ENCODE measurements at places on chromosomes 6 and 20.

DNA sequence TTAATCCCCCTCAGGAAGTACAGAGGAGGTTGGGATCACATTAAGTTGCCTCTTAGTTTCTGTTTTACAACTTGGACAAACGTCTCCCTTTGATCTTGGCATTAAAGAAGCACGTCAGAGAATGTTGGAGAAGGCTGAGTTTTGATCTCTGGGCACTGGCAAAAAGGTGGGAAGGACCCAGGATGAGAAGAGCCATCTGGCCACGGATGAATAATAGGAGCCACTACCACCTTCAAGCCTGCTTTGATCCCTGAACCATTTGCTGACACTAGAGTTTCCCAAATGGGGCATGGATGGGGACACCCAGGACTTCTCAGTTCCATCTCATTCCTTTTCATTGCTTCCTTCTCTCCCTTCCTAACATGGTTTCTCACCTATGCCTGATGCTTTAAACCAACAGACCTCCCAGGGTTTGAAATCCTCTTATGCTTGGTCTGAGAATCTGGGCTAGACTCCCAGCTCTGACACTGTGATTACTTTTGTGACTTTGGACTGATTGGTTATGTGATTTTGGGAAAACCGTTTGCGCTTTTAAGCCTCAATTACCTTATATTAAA lies 5.8 kb downstream of the TM9SF4 start:
- DNase-seq, result no peak

GRCh38 chr6:39193201-39193791 lies 36.0 kb downstream of the KCNK5 start:
- DNase-seq, result no peak

GRCh38 chr20:24444526-24445190 lies 24.8 kb upstream of the SYNDIG1 start:
- no peak for DNase-seq

DNA sequence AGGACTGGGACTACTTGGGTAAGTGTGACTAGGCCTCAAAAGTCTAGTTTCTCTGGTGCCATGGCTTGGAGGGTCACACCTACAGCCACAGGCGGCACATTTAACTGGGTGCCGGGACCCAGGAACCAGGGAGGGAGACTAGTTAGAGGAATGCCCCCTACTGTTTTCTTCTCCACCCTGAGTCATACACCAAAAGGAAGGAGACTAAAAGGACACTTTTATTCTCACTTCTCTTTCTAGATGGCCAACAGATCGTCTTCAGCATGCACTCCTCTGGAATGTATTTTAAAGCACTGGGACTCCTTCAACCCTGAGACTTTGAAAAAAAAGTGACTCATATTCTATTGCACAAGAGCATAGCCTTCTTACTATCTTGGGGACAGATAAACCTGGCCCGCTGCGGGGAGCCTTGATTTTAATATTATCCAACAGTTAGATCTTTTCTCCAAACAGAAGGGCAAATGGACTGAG lies 33.4 kb downstream of the PLN start:
- DNase-seq, result no peak

- no peak for DNase-seq
These were observed 19.1 kb upstream of the RANBP9 start for GRCh38 chr6:13730704-13731103.

DNA sequence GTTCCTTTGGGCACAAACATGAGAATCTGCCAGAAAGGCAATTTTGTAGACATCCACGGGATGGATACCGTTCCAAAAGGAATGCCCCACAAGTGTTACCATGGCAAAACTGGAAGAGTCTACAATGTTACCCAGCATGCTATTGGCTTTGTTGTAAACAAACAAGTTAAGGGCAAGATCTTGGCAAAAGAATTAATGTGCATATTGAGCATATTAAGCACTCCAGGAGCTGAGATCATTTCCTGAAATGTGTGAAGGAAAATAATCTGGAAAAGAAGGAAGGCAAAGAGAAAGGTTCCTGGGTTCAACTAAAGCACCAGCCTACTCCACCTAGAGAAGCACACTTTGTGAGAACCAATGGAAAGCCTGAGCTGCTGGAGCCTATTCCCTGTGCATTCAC lies 103.9 kb upstream of the ARG1 start:
- no peak for DNase-seq

DNA sequence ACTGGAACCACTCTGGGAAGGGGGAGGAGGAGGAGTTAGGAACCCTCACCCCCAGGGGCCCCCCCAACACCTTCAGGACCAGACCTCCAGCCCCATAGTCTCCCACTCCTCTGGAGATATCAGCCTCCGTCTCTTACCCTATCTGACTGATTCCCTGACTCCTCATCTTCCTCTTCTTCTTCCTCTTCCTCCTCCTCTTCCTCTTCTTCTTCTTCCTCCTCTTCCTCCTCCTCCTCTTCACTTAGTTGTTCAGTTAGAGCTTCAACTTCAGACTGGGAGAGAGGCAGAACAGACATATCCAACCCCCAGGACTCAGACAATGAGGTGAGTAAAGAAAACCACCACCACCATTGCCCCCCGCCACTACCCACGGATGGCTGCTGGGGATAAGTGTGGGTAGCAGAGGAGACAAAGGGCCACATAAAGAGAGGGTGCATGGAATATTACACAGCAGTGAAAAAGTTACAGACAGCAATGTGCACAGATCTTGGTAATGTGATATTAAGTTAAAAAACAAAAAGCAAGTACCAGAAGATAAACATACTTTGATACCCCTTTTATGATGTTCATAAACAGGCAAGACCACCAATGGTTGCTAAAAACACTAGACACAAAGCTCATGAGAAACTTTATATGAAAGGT lies 8.0 kb downstream of the EHMT2 start:
- DNase-seq, result no peak

GRCh38 chr20:37627767-37628130 lies 66.1 kb upstream of the CTNNBL1 start:
- no peak for DNase-seq

DNA sequence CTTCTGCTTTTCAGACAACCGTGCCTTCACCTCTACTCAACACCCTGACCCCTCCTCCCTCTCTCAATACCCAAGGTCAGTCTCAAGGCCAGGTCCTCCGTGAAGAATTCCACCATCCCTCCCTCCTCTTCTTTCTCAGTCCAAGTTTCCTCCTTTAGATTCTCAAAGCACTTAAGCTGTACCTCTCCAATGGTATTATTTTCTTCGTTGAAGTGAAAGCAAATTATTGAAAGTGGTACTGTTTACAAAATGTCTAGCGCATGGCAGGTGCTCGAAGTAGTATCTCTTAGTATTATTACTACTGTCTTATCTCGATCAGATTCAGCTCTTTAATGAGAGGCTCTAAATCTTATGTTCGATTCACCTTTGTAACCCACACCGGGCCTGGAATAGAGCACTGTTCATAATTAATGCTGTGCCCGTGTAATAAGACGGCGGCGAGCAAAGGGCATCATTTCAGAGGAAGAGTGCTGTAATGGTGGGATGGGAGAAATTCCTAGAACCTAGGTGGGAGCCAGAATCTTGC lies 593 bp upstream of the RALGAPB start:
- no peak for DNase-seq

DNA sequence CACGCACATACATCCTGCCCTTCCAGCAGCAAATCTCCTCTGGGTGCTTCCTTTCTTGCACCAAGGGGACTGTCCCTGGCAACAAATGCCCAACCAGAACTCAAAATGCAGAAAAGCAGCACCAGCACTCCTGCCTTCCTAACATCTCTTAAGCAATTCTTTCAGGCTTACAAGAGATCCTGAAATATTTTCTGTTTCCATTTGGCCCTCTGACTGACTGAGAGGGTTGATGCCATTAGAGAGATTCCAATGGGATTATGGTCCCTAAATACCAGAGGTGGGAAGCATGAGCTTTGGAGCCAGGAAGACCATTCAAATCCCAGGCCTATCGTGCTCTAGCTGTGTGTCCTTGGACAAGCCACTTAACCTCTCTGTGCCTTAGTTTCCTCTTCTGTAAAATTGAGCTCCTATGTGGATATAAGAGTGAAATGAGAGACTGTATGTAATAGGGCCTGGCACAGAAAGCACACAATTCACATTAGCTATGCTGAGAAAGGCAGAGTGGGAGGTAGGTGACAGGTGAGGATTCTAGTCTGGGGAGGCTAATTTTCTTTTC lies 56.8 kb downstream of the PRDM1 start:
- no peak for DNase-seq

DNA sequence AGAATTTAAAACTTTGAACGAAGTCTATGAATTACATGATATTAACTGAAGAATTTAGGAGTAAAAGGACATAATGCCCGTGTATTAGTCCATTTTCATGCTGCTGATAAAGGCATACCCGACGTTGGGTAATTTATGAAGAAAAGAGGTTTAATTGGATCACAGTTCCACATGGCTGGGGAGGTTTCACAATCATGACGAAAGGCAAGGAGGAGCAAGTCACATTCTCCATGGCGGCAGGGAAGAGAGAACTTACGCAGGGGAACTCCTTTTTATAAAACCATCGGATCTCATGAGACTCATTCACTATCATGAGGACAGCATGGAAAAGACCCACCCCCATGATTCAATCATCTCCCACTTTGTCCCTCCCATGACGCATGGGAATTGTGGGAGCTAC lies 210.6 kb downstream of the CD83 start:
- DNase-seq, result no peak

DNA sequence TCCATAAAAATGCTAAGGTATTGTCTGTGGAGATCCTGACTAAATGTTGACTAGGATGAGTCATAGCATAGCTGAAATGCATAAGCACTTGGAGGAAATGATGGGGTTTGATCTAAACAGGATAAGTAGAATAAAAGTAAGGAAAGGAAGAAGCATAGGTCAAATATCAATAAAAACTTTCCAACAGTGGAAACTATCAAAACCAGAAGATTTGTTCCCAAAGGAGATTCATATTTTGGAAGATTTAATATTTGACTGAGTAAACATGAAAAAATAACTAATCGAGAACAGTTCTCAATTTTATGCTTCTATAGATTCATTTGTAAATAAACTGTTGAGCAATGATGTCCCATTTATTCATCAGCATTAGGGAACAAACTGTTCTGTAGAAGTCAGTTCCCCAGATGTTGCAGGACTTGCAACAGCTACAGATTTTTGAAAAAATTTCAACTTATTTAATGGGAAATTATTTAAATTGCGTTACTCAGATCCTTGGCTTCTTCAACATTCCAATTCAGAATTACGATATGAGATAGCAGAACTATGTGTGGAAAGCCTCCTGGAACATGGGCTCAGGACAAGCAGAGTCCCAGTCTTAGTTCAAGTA lies 133.7 kb upstream of the TBX18 start:
- peak; percentile 11 for DNase-seq

- no peak for DNase-seq
These were observed 33.3 kb downstream of the BPIFB4 start for GRCh38 chr20:33112547-33113386.

DNA sequence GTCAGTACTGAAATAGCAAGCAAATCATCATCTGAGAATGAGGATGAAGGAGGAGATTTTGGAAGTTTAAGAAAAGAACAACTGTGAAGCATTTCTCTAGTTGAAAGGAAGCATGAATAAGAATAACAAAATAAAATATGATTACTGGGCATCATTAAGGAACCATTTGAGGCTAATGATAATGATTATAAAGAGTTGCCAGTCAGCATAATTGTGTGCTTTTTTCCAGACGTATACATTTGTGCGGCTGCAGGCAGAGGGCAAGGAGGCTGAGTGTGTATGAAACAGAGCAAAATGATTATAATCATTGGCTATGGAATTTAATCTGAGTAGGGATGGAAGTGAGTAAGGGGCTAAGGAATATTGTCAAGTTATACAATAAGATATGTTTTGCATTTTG lies 218.7 kb upstream of the FUT9 start:
- DNase-seq, result no peak

DNA sequence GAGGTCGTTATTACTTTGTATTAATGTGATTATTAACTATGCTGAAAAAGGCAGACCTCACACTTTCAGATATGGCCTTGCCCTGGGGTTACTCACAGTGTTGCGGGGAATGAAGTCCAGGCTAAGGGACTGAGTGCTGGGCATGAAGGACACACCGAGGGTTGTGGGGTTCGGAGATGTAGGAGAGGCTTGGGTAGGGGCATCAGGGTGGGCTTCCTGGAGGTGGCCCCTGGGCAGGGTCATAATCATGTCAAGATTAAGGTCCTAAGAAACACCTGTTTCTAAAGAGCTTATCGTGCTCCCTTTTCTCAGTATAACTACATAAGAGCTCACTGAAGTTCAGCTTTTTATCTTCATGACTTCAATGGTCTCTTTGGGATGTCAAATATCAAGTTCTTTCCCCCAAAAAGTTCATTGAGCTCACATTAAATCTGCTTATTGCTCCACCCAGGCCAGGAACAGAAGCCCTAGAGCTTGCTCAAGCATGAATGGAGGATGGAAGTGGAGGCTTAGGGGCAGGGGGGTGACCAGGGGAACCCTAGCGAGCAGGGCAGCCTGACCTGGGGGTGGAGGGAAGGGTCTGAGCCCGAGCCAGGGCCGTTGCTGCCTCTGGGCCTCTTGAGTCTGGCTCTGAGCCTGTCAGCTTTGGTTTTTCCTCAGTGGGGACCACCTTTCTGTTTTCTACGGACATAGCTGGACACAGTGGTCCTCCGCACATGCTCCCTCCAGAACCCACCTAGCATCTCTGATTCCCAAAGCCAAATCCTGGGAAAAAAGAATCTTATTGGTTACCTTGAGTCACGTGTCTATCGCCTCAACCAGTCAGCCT lies 37.3 kb upstream of the TGM2 start:
- no peak for DNase-seq

GRCh38 chr6:116426551-116426950 lies 34.6 kb upstream of the CALHM6 start:
- DNase-seq, result no peak

GRCh38 chr6:35583893-35584688 lies 71.4 kb upstream of the TULP1 start:
- peak; percentile 46 for DNase-seq

GRCh38 chr6:124903797-124904196 lies 58.4 kb upstream of the RNF217 start:
- no peak for DNase-seq
